Right cardiac atrium (tissue), 5 donors: ENCODE measurements at places on chromosomes 12 and 14. TPM values are rescaled to one million over a fixed set of nuclear protein-coding genes. Genes with fewer than 3 reads are reported as not detected.

FGF23 gene
- total RNA-seq: not detected

SLC22A17 gene
- total RNA-seq: 50.6 TPM

- peak; percentile 87 for DNase-seq
Measured at GRCh38 chr12:56565510-56566101, 44.0 kb downstream of the RBMS2 start.

GRCh38 chr12:57368349-57369095 is 62.3 kb downstream of the R3HDM2 start:
- no peak for DNase-seq

DNA sequence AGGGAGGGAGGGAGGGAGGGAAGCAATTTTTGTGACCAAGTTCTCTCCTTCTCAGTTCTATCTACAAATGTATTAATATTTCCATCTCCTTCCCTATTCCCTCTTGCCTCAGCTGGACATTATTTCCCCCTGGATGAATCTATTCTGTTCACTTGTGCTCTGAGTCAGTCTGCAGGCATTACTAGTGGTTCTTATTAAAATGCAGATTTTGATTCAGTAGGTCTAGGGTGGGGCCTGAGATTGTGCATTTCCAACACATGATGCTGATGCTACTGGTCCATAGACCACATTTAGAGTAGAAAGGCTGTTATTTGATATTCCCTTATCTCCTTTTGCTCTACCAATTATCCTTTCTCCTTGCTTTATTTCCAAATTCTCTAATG is 40.1 kb upstream of the YAF2 start:
- DNase-seq: no peak

GRCh38 chr14:76117789-76118484 is 33.8 kb upstream of the GPATCH2L start:
- DNase-seq: no peak

- DNase-seq: no peak
Measured at GRCh38 chr12:131816495-131816894, 11.7 kb upstream of the MMP17 start.

DNA sequence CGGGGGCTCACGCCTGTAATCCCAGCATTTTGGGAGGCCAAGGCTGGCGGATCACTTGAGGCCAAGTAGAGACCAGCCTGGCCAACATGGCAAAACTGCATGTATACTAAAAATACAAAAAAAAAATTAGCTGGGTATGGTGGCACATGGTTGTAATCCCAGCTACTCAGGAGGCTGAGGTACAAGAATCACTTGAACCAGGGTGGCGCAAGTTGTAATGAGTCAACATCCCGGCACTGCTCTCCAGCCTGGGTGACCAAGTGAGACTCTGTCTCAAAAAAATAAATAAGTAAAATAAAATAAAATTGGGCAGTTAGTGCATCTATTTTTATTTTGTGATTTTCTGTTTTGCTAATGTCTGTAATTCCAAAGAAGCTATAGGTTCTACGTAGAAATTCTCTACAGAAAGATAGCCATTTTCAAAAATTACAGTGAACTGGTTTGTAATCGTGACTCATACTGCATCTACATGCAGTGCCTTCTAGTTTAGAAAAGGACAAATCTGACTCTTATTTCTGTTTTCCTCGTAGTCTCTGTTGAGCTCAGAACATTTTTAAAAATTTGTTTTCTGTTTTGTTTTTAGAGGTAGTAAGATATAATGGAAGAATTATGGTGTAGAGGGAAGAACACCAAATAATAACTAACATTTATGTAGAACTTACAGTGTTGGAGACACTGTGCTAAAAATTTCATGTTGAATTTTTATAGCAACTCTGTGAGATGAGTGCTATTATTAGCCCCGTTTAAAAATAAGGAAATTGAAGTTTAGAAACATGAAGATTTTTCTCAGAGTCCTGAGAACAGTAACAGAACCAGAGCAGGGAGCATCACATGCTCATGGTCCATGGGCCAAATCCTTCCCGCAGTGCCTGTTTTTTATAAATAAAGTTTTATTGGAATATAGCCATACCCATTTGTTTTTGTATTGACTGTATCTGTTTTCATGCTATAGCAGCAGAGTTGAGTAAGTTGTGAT is 201.2 kb downstream of the SYNE2 start:
- DNase-seq: no peak

GRCh38 chr14:106080922-106081321 is 554.5 kb downstream of the TMEM121 start:
- DNase-seq: no peak

GRCh38 chr12:45439039-45439438 is 223.1 kb downstream of the ANO6 start:
- DNase-seq: no peak

DNA sequence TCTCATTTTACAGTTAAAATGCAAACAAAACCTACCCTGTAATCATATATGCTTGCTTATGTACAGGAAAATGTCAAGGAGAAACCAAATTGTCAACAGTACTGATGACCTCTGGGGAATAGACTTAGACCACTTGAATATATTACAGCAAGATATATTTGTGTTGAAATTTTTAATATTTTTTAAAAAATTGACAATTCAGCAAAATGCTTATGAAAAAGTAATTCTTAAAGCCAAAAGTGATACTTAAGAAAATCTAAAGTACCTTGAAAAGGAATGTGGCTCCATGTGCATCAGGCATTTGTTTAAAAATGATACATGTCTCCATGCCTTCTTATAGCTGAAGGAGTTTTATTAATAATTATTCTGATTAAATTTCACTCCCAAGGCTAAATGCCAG is 49.2 kb downstream of the PTPN21 start:
- DNase-seq: no peak

DNA sequence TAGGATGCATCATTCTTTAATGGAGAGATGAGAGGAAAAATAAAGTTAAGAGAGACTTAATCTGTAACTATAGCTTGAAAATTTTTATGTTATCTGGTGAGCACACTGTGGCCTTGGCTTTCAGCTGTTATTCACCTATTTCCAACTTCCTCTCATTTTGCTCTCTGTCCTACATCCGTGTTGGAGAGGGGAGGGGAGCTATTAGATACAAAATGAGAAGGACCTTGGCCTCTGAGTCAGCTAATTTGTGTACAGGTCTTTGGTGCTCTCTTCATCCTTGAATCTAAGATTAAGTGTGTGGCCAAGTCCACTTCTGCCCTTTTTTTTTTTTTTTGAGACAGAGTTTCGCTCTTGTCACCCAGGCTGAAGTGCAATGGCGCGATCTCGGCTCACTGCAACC is 887 bp upstream of the APOBEC1 start:
- no peak for DNase-seq

DNA sequence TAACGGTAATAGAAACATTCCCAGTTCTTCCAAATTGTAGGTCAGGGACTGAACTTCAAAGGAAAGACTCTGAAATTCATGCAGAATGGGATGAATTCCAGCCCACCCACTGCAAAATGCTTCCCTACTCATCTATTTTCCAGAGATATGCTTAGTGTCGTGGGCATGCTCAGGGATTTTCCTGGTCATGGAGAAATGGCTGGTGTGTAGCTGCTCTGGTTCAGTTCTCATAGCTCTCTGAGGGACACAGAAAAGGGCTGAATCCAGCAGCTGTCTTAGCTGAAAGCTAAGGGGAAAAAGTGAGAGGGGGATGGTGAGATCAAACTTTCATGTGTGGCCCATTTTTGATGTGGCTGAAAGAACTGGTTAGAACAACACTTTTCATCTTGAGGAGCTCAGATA is 72.9 kb upstream of the KRAS start:
- no peak for DNase-seq

GRCh38 chr14:75800792-75801191 is 139.7 kb downstream of the TTLL5 start:
- DNase-seq: no peak
